ENCODE measurements at places on chromosomes 3 and 15.

DNA sequence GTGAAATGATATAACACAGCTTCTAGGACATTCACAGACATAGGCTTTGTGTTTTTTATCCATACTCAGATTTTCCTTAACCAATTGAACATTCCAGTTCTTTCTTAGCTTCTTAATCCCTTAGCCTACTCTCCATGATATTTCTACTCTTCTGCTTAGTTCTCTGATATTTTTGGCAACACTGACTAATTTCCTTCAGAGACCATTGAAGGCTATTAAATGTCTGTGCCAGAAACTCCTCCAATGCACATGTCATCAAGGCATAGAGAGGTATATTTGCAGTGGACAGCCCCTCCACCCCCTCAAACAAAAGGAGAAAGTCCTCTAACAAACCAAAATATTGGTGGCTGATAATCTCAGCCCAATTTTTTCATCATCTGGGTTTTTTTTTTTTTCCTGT lies 105.9 kb upstream of the TSC22D2 start:
- no peak for DNase-seq

- no peak for DNase-seq
Observed at GRCh38 chr3:122088531-122088930, 33.4 kb downstream of the CD86 start.

- DNase-seq = no peak
Observed at GRCh38 chr15:42324308-42324707, 35.0 kb upstream of the CAPN3 start.

- no peak for DNase-seq
Observed at GRCh38 chr15:80265021-80265420, 13.0 kb upstream of the CTXND1 start.

GRCh38 chr3:111249421-111249820 lies 177.8 kb downstream of the NECTIN3 start:
- DNase-seq = no peak

DNA sequence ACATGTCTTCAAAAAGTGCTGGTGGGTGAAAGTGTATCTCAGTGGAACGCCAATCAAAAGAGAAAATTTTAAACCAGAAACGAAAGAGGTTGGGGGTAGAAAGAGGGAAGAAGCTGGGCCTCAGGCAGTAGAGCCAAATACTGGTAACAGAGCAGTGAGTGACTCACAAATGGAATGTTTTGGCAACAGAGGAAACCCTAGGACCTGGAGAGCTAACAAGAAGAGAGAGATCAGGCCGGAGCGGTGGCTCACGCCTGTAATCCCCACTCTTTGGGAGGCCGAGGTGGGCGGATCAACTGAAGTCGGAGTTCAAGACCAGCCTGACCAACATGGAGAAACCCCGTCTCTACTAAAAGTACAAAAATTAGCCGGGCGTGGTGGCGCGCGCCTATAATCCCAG lies 450.8 kb upstream of the NAALADL2 start:
- DNase-seq = no peak

DNA sequence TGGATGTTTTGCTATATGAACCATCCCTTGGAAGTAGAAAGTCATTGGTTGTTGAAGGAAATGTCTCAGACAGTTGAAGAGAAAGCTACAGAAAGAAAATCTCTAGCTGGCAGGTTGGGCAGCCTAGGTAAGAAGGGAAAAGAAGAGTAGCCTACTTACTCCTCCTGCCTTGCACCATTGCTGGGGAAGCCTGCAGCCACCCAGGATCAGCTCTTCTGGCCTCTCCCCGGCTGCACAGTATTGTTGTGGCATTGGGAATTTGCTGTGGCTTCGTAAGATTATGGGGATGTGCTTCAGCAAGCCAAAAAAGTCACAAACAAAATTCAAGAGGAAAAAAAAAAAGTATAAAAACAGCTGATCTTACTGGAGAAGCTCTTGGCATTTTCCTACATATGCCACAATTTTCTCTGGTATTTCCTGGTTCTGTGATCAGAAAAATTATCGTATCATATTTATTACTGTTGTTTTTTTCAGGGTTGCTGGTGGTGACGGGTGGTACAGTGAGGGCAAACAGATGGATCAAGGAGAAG lies 154.2 kb downstream of the TIGIT start:
- no peak for DNase-seq
